Lower leg skin (tissue), 4 donors: ENCODE measurements at places on chromosomes 2 and 18. TPM values are rescaled to one million over a fixed set of nuclear protein-coding genes. Genes with fewer than 3 reads are reported as not detected.

The COL6A3 gene
- total RNA-seq, result 43.1 TPM

The TUBA4A gene
- total RNA-seq, result 256 TPM

The C2orf81 gene
- total RNA-seq, result 2.4 TPM

The CASP8 gene
- 14.7 TPM for total RNA-seq

The UGT1A3 gene
- total RNA-seq, result 1.1 TPM
